ENCODE measurements at places on chromosomes 16 and 17. TPM values are rescaled to one million over a fixed set of nuclear protein-coding genes. Genes with fewer than 3 reads are reported as not detected.

DNA sequence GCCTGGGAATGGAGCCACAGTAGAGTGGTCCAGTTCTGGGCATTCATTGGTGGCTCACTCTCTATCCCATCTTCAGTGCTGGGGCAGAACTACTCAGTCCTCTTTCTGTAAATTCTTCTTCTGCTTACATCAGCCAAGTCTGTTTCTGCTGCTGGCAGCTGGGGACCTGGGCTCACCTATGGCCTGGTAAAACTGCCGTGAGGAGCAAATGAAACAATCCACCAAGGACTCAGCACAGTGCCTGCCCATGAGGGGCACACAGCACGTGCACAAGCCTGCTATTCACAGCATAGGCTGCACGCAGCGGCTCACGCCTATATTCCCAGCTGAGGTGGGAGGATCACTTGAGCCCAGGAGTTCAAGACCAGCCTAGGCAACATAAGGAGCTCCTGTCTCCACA is 30.9 kb upstream of the SNN start:
- DNase-seq: no peak

DNA sequence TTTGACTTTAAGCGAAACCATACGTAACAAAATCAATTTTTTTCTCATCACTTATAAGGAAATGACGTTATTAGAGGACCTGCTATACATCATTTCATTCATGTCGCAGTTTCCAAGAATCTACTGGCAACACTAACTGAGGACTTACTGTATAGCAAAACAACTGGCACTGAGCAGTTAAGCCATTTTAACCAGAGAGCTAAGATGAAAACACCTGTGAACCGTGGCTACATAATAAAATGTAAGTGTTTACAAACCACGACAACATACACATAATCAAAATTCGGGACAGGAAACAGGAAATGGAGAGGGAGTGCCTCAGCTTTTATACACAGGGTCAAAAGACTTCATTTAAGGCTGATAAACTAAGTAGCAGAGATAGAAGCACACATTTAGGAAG is 29.5 kb downstream of the METTL16 start:
- DNase-seq: no peak

- no peak for DNase-seq
Measured at GRCh38 chr17:7443499-7444485, 1.1 kb upstream of the CHRNB1 start.

DNA sequence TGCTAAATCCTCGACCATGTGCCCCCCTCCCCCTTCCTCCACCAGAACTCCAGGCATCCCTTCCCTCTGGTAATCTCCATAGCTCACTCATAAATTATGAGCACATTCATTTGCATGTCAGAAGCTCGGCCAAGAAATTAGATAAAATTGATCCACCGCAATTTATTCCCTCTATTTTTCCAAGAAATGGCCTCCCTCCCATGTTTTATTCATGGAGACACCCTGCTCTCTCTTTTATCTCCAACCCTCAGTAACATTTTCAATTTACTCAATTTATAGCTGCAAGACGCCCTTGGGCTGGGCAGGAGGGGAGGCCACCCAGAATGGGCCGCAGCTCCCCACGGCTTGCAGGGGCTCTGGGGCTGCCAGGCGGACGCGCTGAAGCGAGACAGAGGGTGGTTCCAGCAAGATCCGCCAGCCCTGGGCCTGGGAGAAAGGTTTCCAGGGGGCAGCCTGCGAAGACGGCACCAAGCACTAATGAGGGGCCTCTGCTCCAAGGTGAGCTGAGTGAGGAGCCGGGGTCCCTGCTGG is 54.7 kb upstream of the ZNF423 start:
- DNase-seq: no peak

DNA sequence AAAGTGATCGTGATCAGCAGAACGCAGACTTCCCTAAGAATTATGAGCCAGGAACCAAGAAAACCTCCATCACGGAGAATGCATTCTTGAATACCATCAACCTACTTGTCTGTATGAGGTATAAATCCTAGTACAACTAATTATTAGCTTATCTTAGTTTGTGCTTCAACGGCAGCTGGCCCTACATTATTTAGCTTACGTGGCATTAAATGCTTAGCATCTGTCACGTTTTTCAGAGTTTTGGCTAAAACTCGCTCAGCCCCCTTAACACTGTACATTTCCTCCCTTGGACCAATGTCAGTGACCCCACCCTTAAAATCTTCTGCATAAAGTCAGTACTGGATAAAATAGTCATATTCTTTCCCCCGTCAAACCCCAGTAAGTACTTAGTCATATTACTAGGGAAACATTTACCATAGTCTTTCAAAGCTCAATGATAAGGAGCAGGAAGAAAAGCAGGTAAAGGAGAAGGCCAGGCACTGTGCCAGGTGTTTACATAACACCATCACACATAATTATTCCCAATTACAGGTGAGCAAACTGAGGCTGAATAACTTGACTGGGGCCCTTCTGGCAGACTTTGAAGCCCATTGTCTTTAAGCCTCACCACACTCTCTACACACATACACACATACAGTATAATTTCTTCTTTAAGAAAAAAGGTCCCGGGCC is 16.6 kb upstream of the TXNDC11 start:
- DNase-seq: no peak

GRCh38 chr17:5264893-5265292 is 17.2 kb upstream of the RABEP1 start:
- no peak for DNase-seq

- DNase-seq: no peak
Measured at GRCh38 chr17:82107341-82107860, 9.4 kb upstream of the FASN start.

COPZ2 gene
- total RNA-seq: 75.0 TPM

ADAD2 gene
- total RNA-seq: not detected

DNA sequence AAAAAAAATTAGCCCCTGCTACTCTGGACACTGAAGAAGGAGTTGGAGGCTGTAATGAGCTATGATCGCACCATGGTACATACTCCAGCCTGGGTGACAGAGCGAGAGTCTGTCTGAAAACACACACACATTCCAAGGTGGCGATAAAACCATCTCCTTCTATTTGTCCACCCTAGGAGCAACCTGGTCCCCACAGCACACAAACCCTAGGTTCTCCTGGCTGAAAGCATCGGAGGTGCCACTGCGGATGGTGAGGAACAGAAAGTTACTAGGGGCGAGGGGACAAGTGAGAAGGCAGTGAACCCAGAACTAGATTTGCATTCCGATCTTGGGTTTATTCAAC is 1.4 kb upstream of the ECI1 start:
- no peak for DNase-seq

DNA sequence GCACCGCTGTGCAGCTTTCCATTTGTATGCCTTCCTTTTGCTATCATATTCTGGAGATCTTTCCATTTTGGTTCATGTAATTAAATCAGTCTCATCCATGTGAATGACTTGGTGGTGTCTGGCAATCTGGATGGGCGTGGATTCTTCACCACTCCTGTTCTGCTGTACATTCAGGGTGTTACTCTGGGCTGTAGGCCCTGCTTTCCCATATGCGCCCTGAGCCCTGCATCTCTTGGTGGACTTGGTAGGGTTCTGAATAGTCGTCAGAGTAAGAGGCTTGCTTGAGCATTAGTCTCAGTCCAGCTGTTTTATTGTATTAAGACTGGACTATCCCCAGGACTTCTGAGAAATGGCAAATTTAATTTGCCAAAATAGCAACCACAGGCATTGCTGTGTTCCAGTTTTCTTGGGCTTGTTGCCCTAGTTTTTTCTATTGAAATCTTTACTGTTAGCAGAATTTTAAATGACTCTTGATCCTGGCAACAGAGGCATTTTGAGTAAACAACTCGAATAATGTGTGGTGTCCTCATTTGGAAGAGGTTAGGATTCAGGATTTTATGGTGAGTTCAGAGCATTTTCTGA is 14.9 kb downstream of the BANP start:
- no peak for DNase-seq

KRTAP9-8 gene
- total RNA-seq: not detected

CLEC18A gene
- not detected for total RNA-seq

EXOC3L1 gene
- total RNA-seq: 3.1 TPM

HS3ST4 gene
- not detected for total RNA-seq

DNA sequence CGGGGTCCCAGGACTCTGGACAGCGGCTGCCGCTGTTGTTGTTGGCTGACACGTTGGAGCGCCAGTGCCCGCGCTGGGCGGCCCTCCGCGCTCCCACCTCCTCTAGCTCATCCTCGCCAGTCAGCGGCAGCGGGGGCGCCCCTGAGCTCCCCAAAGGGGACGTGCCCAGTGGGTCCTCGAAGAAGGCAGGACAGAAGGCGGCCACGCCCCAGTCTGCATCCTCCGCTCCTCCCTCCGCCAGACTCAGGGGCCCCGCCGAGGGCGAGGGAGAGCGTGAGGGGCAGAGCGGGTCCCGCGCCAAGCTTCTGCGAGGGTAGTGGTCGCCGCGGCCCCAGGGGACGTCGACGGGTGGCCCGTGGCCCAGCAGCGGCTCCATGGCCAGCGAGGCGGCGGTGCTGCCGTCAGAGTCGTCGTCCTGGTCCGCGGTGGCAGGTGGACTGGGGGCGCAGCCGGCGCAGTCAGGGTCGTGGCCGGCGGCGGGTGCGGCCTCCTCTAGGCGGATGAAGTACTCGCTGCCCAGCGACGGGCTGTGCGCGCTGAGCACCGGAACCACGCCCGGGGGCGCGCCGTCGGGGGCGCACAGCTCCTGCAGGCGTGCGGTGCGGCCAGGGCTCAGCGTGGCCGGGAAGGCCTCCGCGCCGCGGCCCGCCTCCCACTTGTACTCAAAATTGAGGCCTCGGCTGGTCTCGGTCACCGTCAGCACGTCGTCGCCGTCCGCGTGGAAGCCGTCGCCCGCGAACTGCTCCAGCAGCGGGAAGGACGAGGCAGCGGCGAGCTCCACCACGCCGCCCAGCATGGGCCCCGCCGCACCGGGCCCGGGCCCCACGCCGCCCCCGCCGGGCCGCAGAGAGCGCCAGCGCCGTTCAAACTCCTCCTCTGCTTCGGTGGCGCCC is 43.2 kb upstream of the PVALEF start:
- no peak for DNase-seq

LITAF gene
- total RNA-seq: 70.0 TPM

GRCh38 chr17:37849617-37849972 is 74.6 kb upstream of the TBC1D3K start:
- no peak for DNase-seq

EXOSC6 gene
- 20.6 TPM for total RNA-seq

GRCh38 chr16:1800701-1801100 is 7.2 kb upstream of the IGFALS start:
- no peak for DNase-seq

GRCh38 chr17:7234083-7234951 is at the start of gene DVL2:
Gene DVL2 (minus strand): TSS chr17:7234517. CDS start chr17:7234262, 255 bp downstream.
- peak; percentile 98 for DNase-seq

GRCh38 chr17:19387921-19388521 is 1.0 kb upstream of the MFAP4 start:
- DNase-seq: peak; percentile 80

CDK5R1 gene
- 0.93 TPM for total RNA-seq

KRTAP4-6 gene
- not detected for total RNA-seq

DNA sequence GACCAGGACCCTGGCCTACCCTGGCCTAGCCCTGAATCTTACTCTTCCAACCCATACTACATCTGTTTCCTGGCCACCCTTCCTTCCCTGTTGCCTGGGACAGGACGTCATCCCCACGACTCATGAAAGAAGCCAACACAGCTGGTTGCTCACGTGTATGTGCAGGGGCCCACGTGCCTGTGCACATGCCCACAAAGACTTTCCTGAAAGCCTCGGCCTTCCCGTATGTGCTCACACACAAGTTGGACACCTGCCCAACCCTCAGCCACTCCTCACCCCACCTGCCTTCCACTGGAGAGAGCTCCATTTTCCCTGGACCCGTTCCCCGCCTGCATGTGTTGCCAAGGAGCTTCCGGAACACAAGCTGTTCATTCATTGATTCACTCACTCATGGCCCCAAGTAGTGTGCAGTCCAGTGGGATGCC is 7.0 kb downstream of the PLXDC1 start:
- peak; percentile 96 for DNase-seq

DNA sequence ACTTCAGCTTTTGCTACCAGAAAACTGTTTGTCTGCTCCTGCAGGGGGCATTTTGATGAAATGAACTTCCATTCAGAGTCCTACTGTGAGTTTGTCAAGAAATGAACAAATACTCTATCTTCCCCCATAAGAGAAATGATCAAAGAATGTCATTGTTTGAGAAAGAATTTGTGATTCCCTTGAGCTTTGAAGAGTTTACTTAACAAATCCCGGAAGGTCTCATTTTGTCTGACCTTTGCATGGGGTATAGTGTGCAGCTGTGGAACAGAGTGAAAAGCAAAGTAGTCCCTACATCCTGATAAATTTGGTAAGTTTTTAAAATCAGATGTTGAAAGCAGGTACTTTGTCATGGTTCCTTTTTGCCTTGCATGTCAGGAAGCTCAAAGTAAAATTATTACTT is 178.0 kb downstream of the ABCC12 start:
- no peak for DNase-seq

DNA sequence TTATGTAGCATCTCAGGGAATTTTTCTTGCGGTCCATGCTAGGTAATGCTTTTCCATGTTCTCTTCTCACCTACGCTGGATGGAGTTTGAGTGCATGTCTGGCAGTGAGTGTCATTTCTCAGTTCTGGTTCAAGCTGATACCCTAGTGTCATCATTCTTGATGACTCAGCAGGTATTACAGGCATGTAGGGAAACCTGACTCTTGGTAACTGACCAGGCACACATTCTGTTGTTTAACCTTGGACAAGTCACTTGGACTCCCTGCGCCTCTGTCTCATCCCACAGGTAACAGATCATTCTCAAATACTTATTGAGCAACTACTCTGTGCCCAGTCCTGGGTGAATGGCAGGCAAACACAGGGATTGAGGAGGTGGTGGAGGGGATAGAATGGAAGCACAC is 6.8 kb upstream of the RBFOX1 start:
- no peak for DNase-seq

DNA sequence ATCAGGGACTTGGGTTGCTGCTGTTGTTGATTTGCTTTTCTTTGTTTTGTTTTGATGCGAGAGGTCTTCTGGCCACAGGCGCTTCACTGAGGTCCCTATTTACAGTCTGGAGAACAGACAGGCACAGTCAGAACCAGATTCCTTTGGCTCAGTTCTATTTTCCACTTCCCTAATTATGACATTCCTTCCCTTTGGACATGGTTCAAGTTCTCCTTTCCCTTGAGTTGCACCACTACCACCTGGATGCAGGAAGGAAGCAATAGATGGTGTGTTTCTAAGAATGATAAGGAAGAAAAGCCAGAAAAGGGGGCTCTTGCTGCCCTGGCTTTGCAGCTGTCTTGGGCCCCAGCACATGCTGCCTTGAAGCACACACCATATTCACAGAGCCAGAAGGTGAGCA is 160.6 kb downstream of the MAF start:
- DNase-seq: no peak

GRCh38 chr16:46688101-46688653 is 801 bp downstream of the VPS35 start:
- peak; percentile 84 for DNase-seq

DNA sequence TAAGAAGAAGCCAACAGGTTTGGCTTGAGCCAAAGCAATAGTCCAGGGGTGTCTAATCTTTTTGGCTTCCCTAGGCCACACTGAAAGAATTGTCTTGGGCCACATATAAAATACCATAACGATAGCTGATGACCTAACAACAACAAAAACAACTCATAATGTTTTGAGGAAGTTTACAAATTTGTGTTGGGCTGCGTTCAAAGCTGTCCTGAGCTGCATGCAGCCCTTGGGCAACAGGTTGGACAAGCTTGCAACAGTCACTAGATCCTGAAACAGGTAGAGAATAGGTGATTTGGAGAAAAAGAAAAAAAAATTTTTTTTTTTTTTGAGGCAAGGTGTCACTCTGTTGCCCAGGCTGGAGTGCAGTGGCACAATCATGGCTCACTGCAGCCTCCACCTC is 4.5 kb downstream of the CRYBA1 start:
- DNase-seq: no peak

XPO6 gene
- total RNA-seq: 86.9 TPM

Measured in posterior vena cava (tissue), 2 donors.